ENCODE measurements at places on chromosomes 6 and 20.

GRCh38 chr20:31674895-31675827, 37.4 kb downstream of the COX4I2 start:
- no peak for DNase-seq

DNA sequence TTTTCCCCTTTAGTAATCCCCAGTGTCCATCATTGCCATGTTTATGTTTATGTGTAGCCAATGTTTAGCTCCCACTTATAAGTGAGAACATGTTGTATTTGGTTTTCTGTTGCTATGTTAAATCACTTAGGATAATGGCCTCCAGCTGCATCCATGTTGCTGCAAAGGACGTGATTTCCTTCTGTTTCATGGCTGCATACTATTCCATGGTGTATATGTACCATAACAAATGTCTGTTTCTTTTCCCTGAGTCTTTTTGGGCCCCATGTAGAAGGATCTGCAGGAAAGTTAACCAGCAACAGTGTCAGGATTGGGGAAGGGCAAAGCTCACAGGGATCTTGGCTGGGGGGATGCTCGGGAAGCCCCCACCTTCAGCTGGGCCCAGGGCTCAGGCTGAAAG, 64.3 kb upstream of the SULF2 start:
- no peak for DNase-seq

DNA sequence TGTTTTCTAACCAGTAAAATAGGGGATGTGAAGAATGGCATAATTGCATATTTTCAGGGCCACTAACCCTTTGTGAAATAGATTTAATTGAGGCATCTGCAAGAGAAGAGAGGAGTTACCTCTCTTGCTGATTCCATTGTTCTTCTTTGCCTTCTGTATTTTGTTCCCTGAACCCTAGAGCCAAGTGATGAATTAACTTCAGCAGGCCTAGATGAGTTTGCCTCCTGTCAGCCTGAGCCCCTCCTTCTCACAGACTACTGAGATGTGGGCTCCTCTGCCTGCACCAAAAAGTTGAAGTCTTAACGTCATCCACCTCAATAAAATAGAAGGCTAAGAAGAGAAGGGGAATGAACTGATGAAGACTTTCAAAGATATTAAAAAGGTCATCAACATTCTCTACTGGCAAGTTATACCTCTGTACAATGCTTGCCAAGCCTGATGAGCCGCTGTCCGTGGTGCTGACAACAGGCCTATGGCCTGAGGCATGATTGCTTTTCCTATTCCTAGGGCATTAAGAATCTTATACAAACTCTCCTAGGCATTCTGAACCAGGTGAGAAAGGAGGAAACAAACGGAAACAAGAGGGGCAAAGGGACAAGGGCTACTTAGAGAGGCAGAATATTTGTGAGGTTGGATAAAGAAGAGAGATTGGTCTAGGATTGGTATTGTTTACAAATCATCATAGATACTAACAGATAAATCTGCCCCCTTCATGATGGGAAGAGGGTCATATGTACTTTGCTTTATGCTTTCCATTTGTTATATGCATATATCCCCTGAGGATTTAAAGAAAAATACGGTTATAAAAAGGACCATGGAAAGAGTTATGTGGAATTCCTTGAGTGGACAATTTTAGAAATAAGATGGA, 46.8 kb downstream of the CD24 start:
- DNase-seq: peak; percentile 28

GRCh38 chr20:5183731-5184474, 57.1 kb downstream of the CDS2 start:
- no peak for DNase-seq

- peak; percentile 53 for DNase-seq
Observed at GRCh38 chr6:33633462-33634158, 12.5 kb downstream of the ITPR3 start.

GRCh38 chr6:21906826-21907225, 313.3 kb downstream of the SOX4 start:
- DNase-seq: no peak

- no peak for DNase-seq
Observed at GRCh38 chr6:109768485-109768884, 77.4 kb downstream of the FIG4 start.

GRCh38 chr20:62827311-62828038, 10.6 kb downstream of the COL9A3 start:
- DNase-seq: no peak

DNA sequence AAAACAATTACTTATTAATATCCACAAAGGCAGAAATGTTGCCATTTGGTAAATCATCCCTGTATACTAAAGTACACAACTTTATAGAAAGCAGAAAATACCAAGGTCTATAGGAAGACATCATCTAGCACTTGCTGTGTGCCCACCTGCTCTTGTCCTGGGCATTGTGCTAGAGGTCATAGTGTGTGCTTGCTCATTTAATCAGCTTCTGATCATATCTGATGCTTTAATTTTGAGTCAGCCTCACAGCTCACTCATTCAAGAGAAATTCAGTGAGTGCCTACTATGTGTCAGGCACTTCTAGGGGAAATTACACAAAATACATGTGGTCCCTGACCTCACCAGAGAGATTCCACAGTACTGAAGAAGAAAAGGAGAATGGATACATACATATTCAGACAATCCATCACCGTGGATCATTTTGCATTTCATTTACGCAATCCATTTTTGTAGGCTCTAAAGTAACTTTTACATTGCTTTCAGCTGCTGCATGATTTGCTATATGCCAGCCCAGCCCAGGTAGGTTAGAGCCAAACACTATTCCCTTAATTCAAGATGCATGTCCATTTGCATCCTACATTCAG, 167.9 kb upstream of the MCHR2 start:
- no peak for DNase-seq

DNA sequence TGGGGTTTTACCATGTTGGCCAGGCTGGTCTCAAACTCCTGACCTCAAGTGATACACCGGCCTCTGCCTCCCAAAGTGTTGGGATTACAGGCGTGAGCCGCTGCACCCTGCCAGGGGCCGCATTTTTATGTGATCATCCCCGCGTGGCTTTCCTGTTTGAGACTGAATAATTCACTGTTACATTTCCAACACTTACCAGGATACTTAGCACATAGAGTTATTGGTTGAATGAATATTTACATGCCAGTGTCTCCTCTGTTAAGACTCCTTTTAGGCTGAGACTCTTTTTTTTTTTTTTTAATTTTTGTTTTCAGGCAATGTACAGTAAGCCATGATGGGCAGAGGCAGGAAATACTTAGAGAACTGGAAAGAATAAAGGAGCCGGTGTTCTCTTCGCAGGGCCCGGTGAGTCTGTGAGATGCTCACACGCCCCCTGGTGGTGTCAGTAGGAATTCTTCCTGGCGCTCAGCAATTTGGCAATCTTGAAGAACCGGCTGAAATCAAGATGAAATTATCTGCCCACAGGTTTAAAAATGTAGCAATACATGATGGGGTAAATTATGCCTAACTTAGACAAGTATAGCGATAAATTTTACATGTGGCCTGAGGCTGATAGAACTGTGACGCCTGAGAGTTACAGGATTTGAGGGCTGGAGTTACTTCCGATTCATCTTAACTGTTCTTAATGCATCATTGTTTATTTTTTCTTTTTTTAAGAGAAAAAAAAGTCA, 7.6 kb upstream of the RNF114 start:
- peak; percentile 86 for DNase-seq

GRCh38 chr6:150765067-150765764, 100.3 kb upstream of the MTHFD1L start:
- no peak for DNase-seq

DNA sequence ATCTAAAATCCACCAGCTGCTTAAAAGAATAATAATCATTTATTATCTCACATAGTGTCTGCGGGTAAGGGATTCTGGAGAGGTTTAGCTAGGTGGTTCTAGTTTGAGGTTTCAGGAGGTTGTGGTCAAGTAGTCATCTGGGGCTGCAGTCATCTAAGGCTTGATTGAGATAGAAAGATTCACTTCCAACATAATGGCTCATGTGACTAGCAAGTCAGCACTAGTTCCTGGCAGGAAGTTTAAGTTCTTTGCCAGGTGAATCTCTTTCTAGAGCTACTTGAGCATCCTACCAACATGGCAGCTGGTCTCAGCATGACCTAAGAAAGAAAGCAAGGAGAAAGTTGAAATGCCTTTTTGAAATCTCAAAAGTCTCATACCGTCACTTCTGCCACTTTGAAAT, 128.8 kb downstream of the EDN1 start:
- no peak for DNase-seq

DNA sequence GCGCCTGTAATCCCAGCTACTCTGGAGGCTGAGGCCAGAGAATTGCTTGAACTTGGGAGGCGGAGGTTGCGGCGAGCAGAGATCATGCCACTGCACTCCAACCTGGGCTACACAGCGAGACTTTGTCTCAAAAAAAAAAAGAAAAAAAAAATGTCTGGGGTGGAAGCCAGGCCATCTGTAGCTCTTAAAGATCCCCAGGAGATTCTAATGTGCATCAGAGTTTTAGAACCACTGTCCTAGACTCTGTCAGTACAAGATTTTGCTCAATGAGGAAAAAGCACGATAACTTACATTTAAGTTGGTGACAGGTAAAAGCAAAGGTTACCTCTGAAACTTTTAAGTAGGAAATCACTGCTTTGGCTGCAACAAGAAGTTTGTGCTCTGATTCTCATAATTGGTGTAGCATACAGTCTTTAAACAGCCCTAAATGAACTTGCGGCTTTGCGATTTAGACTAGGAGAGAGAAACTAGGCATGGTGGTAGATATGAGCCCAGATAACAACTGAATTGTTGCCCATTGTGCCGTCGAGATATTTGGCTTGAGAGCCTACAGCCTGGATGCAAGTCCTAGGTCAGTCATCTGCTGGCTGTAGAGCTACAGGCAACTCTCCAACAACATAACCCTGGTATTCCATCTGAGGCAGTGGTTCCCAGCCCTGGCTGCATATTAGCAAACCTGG, 67.2 kb downstream of the BACH2 start:
- DNase-seq: no peak

DNA sequence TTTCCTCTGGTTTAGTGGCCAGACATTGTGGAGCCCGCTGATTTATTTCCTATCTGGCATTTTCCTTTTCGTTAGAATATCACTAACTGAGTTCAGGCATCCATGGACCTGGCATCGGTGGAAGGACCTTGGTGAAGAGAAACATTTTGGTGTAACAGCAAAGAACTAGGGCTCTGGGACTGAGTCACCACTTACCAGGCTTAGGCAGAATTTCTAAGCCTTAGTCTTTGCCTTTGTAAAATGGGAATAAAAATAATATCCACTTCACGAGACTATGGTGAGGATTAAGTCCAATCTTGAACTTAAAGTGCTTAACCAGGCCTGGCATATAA, 42.0 kb upstream of the ENPP1 start:
- no peak for DNase-seq

DNA sequence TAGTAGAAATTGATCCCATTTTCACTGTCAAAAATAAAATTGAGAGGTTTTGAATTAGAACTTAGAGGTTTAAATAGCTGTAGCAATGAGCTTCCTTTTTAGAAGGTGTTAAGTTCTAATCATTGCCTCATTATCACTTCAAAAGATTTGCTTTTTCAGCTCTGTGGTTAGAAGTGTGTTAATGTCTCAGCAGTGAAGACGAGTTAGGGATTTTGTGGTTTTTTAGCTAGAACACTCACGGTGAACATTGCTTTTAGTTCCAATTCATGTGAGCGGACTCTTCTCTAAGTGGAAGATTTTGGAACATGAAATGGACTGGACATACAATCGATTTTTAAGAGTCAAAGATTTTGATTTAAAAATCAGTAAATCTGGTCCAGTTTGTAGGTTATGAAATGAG, 12.7 kb upstream of the IFNGR1 start:
- no peak for DNase-seq

GRCh38 chr6:16766043-16766536, 4.8 kb upstream of the ATXN1 start:
- no peak for DNase-seq

DNA sequence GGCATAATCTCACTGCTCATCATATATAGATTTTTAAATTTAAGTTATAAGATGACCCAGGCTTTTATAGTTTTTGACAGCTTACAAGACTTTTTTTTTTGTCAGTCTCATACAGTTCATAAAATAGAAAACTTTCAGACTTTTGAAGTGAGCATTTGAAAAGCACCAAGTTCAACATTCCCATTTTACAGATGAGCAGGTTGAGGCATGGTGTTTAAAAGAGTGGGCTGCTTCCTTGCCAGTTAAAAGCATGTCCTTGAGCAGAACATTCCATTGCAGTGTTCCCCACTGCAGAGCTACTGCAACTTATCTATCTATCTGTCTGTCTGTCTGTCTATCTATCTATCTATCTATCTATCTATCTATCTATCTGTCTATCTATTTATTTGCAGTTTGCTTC, 86.8 kb downstream of the GFRA4 start:
- no peak for DNase-seq

GRCh38 chr6:74534465-74535211, 671.2 kb downstream of the COL12A1 start:
- peak; percentile 36 for DNase-seq

DNA sequence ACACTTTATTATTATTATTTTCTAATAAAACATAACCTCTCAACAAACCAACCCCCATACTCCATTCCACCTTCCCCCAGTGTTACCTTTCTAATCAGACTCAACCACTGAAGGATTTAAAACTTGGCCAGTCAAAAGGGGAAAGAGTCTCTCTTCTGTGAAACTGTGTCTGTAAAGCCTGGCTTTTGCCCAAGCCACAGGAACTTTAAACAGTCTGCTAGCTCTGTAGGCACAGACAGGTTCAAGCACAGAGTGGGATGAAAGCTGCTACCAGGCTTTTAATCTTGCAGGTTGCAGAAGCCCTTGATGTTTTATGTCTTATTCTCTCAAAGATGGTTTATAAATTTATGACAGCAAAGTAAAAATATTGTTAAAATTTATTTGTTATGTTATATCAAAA, 585.7 kb downstream of the TENT5A start:
- no peak for DNase-seq

- no peak for DNase-seq
Observed at GRCh38 chr6:5104667-5105066, 19.5 kb downstream of the PPP1R3G start.

- no peak for DNase-seq
Observed at GRCh38 chr6:31004794-31005193, 5.5 kb upstream of the MUC22 start.

GRCh38 chr20:57001126-57001767, 265.2 kb downstream of the BMP7 start:
- no peak for DNase-seq

- DNase-seq: no peak
Observed at GRCh38 chr6:159966339-159966738, 2.5 kb upstream of the IGF2R start.

- DNase-seq: no peak
Observed at GRCh38 chr20:58231683-58232082, 3.2 kb upstream of the ANKRD60 start.

DNA sequence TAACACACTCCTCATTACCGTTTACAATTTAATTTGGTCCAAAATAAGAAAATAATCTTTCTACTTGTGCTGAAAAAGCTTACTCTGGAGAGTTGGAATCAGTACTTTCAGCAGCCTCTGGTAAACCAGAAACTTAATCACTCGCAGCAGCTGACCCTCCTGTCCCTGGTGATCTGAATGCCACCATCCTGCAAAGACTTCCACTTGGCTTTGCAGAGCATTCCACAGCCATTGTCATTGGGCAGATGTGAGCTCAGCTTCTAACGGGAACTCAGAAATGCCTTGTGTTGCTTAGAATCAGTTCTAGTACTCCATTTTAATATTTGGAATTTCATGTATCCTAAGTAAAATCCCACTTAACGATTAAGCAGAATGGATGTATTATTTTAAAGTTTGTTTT, 59.7 kb downstream of the PHACTR1 start:
- no peak for DNase-seq

Data from HuH-7.5 (cell line).